ENCODE measurements at places on chromosomes 2 and 18. TPM values are rescaled to one million over a fixed set of nuclear protein-coding genes. Genes with fewer than 3 reads are reported as not detected.

CNRIP1 gene
- 16.8 TPM for polyA plus RNA-seq

TNFRSF11A gene
- 0.43 TPM for polyA plus RNA-seq

PRSS56 gene
- polyA plus RNA-seq: 0.05 TPM

ANKRD53 gene
- polyA plus RNA-seq: 1.3 TPM

DPP10 gene
- polyA plus RNA-seq: 0.05 TPM

CHRND gene
- 0.09 TPM for polyA plus RNA-seq

SERPINB13 gene
- not detected for polyA plus RNA-seq

DNAH7 gene
- polyA plus RNA-seq: 0.16 TPM

KIF1A gene
- polyA plus RNA-seq: 45.7 TPM

TACR1 gene
- polyA plus RNA-seq: 0.07 TPM

ADRA2B gene
- 2.2 TPM for polyA plus RNA-seq

RAD51AP2 gene
- polyA plus RNA-seq: 0.14 TPM

CUL3 gene
- 71.6 TPM for polyA plus RNA-seq

XIRP2 gene
- polyA plus RNA-seq: 50.4 TPM

DNER gene
- polyA plus RNA-seq: 13.6 TPM

LHCGR gene
- polyA plus RNA-seq: 0.07 TPM

MEIS1 gene
- 16.9 TPM for polyA plus RNA-seq

RNU2-63P gene
- not detected for polyA plus RNA-seq

DAPL1 gene
- not detected for polyA plus RNA-seq

CREG2 gene
- 0.14 TPM for polyA plus RNA-seq

PIKFYVE gene
- polyA plus RNA-seq: 5.0 TPM

SLC38A11 gene
- polyA plus RNA-seq: 0.25 TPM

GPBAR1 gene
- 3.5 TPM for polyA plus RNA-seq

MSH6 gene
- 6.5 TPM for polyA plus RNA-seq

LBX2 gene
- 0.52 TPM for polyA plus RNA-seq

MYL12A gene
- 1,833 TPM for polyA plus RNA-seq

EHBP1 gene
- 13.5 TPM for polyA plus RNA-seq

OTOS gene
- polyA plus RNA-seq: not detected

SIGLEC15 gene
- 0.09 TPM for polyA plus RNA-seq

SERPINB5 gene
- not detected for polyA plus RNA-seq

GBX2 gene
- not detected for polyA plus RNA-seq

SNRNP200 gene
- polyA plus RNA-seq: 41.1 TPM

SERPINB3 gene
- polyA plus RNA-seq: not detected

SLC19A3 gene
- polyA plus RNA-seq: 3.5 TPM

LYG1 gene
- polyA plus RNA-seq: 0.84 TPM

RRM2 gene
- polyA plus RNA-seq: 0.54 TPM

TUBA3E gene
- polyA plus RNA-seq: 28.8 TPM

SRD5A2 gene
- not detected for polyA plus RNA-seq

GAREM2 gene
- polyA plus RNA-seq: 1.9 TPM

ASB18 gene
- 1.2 TPM for polyA plus RNA-seq

SATB2 gene
- polyA plus RNA-seq: 0.75 TPM

KCNK3 gene
- polyA plus RNA-seq: 29.3 TPM

All from right cardiac atrium (tissue), 5 donors.